ENCODE measurements at places on chromosomes 6 and 20.

DNA sequence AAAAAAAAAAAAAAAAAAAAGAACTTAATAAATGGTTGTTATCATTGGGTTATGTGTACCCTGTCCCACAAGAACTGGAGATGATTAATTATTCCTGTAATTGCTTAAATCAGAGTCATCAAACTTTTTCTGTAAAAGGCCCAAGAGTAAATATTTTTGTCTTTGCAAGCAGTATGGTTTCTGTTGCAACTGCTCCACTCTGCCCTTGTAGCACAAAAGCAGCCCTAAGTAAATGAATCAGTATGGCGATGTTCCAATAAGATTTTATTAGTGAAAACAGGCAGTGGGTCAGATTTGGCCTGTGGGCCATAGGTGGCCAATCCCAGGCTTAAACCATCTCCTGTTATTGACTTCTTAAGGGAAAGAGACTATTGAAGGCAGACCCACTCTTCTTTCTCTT, 252.7 kb downstream of the TSHZ2 start:
- no peak for DNase-seq

DNA sequence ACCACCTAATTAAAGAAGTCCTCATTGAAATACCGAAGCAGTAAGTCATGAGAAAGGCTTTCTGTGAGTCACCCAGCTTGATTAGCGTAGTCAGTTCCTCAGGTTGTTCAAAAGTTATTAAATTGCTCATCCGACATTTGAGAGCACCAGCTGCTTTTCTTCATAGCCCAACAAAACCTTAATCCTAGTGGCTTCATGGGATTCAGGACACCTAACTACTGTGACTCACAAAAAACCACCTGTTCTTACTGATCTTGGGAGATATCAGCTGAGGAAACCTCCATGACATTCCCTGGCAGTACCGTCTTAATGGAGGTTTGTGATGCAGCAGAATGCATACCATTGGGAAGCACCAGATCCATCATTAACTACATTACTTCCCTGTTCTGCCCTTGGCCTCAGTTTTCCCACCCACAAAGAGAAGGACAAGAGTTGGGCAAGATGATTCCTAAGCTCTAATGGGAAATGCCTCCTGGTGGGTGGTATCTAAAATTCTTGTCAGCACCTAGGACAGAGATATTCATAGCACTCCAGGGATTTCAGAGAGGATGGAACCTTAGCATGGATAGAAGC, 103.8 kb downstream of the KHDC1L start:
- DNase-seq, result no peak

GRCh38 chr6:63537201-63537958, 34.9 kb upstream of the LOC128125822 start:
- no peak for DNase-seq

DNA sequence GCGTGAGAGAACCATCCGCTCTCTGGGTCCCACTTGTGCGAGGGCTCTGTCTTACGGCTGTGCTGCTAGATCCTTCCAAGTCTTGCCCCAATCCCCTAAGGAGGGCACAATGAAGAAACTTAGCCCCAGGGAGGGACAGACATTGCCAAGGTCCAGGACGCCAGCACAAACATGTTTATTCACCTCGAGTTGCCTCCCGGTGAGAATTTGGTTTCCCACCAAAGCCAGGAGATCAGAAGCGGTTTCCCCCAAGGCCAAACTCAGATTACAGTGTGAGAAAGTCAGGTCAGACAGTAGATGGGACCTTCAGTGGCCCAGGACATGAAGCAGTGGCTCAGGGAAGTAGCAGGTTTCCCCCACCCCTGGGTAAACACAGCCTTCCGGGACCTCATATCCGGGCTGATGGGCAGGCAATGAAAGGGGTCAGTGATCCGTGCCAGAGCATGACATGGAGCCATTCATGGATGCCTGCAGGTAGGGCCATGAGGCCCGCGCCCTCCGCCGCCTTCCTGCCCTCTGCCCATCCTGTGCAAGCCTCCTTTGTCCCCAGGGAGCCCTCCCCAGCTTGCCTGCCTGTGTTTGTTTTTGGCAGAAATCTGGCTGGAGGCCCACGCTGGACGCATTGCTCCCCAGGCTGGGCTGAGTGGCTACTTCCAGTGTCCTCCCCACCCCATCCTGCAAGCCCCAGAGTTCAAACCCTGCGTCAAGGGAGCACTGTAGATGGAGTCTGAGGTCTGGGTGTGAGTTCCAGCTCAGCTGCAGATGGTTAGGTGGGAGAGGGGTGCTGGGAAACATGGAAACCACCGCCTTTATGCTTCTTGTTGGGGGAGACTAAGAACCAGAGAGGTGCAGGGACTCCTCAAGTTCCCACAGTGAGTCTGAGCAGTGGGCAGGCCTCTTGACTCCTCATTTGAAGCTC, 2.0 kb downstream of the BPIFB2 start:
- no peak for DNase-seq

DNA sequence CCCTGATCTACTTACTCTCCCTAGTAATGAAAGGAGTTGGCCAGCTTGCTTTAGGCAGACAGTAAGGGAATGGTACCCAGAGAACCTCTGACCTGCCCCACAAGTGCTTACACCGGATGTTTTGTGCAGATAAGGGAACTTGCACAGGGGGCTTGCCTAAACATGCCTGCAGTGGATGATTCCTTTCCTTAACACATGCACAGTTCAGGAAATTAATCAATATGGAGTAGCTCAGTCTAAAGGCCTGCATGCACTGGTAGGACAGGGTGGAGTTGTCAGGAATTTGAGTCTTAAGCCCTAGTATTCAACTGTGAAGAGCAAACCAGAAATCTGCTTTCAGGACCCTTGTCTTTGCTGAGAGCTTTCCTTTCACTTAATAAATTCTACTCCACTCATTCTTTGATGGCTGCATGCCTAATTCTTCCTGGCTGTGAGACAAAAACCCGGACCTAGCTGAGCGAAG, 3.9 kb upstream of the TRIM38 start:
- DNase-seq, result no peak

DNA sequence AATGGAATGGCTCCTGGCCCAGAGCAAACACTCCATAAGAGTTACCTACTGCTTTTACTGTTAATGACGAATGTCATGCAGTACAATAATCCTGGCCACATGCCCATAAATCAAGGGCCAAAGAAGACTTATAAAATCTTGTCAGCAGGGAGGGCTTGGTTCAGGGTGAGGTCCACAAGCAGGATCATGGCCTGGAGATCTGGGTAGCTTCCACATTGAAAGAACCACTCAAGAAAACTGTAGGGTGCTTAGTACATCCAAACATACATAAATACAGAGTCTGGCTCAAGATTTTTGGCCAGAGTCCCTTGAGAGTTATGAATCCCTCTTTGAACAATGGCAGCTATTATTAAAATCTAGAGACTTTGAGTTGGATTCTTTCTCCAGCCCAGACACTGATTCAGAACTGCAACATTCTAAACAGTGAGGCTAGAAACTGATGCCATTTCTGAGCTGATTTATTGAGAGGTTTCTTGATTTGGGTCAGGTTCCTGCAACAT, 188.7 kb downstream of the CDC5L start:
- DNase-seq, result no peak

- DNase-seq, result no peak
Measured at GRCh38 chr6:84867521-84867920, 103.1 kb upstream of the TBX18 start.

All from stimulated activated CD8-positive, alpha-beta memory T cell treated with anti-CD3 and anti-CD28 coated beads, Interleukin-4, amount 100 ng/mL, for 4 hours (primary cell).